ENCODE measurements at places on chromosomes 2 and 18.

DNA sequence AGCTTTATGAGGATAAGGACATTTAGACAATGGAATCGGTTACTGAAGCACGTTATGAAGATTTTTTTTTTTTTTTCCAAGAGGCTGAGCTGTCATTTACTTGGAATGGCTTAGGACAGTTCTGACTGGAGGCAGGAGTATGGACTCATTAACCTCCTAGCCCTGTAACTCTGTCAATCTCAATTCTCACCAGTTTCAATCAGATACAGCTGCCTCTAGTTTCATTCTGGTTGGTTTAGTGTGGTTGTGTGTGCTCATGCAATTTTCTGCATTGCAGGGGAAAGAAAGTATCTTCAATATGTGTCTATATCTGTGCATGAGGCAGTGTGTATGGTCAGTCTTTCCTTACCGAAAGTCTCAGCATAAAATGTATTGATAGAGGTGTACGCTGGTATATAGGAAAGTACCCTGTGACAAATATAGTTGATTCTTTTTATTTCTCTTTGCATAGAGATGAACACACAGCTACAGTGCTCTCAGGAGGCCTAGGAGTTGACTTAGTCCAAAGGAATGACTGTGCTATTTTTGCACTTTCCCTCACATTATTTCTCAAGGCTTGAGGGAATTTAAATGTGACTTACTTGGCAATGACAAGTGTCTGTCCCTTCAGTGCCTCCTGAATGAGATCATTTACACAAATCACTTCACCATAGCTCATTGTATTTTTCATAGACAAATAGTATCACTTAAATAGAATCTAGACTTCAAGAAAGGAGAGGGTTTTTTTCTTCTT lies 50.5 kb upstream of the GRB14 start:
- DNase-seq = no peak

DNA sequence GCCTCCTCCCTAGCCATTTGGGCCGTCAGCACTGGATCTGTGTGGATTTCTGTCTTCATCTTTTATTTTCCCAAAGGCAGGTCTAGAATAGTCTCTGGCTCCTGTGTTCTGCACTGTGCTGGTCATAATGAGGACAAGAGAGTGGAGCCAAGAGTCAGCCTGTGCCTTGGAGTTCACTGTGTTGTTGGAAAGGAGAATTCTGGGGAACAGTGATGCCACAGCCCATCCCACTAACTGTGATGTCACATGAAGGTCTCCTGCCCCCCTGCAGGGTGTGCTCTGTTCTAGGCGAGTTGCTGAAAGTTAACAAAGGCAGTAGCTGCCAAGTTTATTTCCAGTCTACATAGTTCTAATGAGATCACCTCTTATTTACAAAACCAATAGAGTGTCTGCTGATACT lies 248.5 kb downstream of the TPGS2 start:
- no peak for DNase-seq

GRCh38 chr18:22503803-22504202 lies 86.1 kb upstream of the CTAGE1 start:
- DNase-seq = no peak

- peak; percentile 38 for DNase-seq
These were observed at the start of gene SH3RF3 for GRCh38 chr2:109128616-109129355. Gene SH3RF3, plus strand, starts transcription at chr2:109129205.

- no peak for DNase-seq
These were observed 150.0 kb downstream of the NEDD4L start for GRCh38 chr18:58194028-58194427.

DNA sequence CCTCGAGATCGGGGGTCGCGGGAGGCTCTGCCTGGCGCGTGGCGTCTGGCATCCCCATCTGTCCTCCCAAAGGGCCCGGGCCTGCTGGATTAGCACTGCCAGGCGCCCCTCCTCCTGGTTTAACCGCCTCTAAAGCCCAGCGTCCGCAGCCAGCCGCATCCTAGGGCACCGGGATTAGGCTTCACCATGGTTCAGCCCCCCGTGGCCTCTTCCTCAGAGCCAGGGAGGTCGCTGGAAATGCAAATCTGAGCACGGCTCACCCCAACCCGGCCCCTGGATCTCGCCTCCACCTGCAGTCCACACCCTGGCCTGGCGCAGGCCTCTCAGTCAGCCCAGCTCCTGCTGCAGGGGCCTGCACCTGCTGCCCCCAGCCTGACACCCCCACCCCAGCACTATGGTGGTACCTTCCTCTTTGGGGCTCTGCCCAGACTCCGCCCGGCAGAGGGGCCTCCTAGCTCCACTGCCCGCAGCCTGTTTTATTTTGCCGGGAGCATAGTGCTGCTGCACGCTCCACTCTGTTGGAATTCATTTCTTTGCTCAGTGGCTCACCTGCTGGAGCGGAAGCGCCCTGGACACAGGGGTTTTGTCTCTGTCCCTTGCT lies 13.2 kb downstream of the PRELID3A start:
- DNase-seq = no peak

DNA sequence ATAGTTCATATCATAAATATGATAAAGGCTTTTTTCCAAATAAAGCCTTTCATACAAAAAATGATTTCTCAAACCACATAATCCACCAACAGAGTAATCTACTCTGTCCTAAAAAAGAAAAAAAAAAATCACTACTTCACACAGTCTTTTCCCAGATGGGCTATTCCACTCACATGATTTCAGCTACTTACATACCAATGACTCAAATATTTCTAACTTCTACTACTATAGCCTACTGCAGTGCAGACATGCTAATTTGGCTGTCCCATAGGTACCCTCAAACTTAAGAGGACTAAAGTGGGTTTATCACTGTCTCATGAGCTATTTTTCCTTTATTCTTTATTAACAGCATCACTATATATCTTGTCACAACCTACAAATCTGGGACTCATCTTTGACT lies 57.4 kb downstream of the SLC66A3 start:
- no peak for DNase-seq

DNA sequence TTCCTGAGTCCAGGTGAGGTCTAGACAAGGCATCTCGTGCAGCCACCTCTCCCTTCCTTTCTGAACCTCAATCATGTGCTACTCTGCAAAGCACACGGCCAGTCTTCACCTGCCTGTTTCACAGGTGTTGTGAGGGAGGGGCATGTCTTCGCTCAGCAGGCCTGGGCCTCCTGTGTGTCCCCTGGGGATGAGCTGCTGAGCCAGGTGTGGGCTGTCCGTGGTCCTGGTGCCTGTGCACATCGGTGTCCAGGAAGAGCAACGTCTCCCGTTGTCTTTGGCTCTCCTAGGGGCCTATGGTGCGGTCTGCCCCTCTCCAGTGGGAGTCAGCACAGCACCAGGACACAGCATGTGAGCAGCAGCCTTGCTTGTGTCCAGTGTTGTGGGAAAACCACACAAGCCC lies 16.7 kb downstream of the ARHGEF4 start:
- DNase-seq = no peak

DNA sequence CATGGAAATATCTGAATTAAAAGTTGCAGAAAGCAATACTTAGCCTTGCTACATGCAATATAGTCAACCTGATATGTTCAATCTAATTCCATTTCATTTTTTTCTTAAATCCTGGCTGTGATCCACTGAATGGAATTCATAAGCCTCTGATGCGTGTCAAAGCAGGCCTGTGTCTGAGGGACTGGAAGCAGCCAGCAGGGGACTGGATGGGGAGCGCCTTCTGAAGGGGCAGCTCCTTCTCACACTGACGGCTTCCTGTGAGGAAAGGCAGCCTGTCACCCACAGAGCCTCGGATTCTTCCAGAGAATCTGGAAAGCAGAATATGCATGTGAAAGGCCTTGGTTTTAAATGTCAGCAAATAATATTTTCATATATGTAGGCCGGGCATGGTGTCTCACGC lies 73.5 kb downstream of the KCNF1 start:
- no peak for DNase-seq

GRCh38 chr2:72000110-72000509 lies 147.6 kb downstream of the CYP26B1 start:
- no peak for DNase-seq

DNA sequence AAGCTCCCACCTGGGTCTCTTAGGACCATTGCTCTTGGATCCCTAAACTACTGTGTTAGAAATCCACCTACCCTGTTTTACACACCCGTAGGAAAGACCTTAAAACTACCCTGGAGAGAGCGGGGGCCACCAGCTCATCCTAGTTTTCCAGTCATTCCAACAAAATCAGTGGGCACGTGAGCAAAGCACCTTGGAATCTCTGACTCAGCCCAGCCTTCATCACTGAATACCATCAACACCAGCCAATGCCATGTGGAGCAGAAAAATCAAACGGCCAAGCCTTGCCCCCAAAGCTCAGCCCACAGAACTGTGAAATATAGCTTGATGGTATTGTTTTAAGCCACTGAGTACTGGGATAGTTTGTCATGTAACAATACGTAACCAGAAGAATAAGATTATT lies 449.7 kb upstream of the CHAC2 start:
- DNase-seq = no peak

- DNase-seq = no peak
These were observed 32.5 kb upstream of the ARL5A start for GRCh38 chr2:151860613-151861146.

- DNase-seq = no peak
These were observed 95.2 kb downstream of the CAMKMT start for GRCh38 chr2:44456946-44457345.

Data from head of caudate nucleus (tissue), 42 donors.